ENCODE measurements at places on chromosomes 2 and 18. TPM values are rescaled to one million over a fixed set of nuclear protein-coding genes. Genes with fewer than 3 reads are reported as not detected.
A peak's percentile ranks its signal among the peaks of the same experiment; 100 is the strongest.

- no peak for DNase-seq
These were observed 208.4 kb upstream of the COL3A1 start for GRCh38 chr2:188765522-188766470.

Gene RMDN2
- 10.4 TPM for total RNA-seq

DNA sequence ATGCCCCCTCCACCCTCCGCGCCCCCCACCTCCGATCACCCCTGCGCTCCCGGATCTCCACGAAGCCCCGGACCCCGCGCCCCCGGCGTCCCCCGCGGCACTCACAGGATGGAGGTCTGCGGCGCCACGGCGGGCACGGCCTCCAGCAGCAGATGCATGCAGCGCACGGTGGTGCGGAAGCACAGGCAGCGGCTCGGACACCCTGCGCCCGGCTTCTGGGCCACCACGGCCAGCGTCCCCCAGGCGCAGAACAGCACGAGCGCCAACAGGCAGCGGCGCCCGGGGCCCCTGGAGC lies 217 bp downstream of the PXDN start:
- no peak for DNase-seq

Gene SCN2A
- total RNA-seq = 0.99 TPM

GRCh38 chr2:202790676-202791075 lies 80.9 kb downstream of the ICA1L start:
- DNase-seq = no peak

Gene SALL3
- total RNA-seq = not detected

GRCh38 chr2:231467016-231467545 lies 2.8 kb upstream of the NCL start:
- no peak for DNase-seq

- no peak for DNase-seq
These were observed 43.6 kb downstream of the SCN9A start for GRCh38 chr2:166332106-166332505.

- no peak for DNase-seq
These were observed 109.8 kb downstream of the EN1 start for GRCh38 chr2:118737684-118738083.

Gene OTX1
- not detected for total RNA-seq

DNA sequence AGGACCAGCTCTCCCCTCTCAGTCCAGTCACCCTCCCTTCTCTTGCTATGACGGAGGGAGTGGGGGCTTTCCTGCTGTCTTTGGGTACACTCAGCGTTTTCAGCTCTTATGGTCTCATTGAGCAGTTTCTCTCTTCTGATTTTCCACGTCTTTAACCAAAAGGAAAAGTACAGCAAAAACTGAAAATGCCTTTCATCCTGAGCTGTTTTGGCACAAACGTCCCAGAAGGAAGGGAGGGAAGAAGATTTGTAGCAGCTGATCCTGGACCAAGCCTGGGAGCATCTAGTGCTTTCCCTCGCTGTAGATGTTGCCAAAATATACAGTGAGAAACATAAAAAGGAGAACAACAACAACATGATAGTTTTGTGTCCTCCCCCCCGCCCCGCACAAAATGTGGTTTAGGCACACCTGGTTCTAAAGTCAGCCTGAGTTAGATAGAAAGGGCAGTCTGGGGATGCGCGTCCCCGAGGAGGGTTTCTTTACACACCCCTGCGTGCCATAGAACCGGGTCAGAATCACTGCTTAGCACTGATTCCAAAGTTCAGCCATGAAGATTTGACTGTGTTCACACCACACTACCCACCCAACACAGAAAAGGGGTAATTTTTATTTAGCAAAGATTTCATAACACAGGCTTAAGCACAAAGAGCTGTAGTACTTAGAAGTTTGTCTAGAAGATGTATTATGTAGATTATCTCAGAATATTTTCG lies 53.4 kb downstream of the SLC40A1 start:
- DNase-seq = no peak

- DNase-seq = peak; percentile 54
These were observed 34.1 kb upstream of the GNAL start for GRCh38 chr18:11654736-11655605.

- no peak for DNase-seq
These were observed 171.2 kb downstream of the NBAS start for GRCh38 chr2:15389895-15390294.

- no peak for DNase-seq
These were observed 373.4 kb downstream of the METTL4 start for GRCh38 chr18:2197946-2198345.

- no peak for DNase-seq
These were observed 38.6 kb downstream of the LAMA3 start for GRCh38 chr18:23727707-23728493.

DNA sequence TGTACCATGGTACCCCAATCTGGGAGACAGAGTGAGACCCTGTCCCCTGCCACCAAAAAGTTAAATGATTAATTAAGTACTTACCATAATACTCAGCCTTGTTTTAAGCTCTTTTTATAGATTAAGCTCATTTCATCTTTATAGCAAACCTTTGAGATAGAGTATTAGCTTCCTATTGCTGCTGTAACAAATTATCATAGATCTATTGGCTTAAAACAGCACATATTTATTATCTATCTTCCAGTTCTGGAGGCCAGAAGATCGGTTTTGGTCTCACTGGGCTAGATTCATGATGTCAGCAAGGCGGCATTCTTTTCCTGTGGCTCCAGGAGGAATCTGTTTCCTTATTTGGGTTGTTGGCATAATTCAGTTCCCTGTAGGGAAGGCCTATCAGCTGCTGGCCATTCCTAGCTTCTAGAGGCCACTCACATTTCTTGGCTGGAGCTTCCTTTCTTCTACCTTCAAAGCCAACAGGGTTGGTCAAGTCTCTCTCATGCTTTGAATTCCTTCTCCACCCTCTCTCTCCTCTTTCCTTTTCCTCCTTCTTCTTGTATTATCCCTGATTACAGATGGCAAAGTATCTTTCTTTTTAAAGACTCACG lies 13.7 kb upstream of the GREB1 start:
- DNase-seq = no peak

Gene ZRANB3
- total RNA-seq = 3.4 TPM

DNA sequence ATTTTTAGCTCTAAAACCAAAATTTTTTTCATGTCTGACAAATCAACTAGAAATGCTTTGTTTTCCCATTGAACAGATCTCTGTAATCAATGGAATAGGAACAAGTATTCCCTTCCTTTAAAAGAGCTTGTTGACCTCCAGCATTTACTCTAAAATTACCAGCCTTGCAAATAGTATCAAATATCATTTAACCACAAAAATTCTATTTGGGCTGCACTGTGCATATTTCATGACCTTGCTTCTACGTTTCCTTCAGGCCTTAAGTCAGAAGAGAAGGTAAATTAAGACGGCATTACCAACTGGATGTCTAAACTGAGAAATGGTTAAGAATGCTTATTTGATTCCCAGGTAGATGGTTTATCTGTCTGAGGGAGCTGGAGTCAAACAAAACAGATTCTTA lies 33.3 kb upstream of the NRXN1 start:
- no peak for DNase-seq

DNA sequence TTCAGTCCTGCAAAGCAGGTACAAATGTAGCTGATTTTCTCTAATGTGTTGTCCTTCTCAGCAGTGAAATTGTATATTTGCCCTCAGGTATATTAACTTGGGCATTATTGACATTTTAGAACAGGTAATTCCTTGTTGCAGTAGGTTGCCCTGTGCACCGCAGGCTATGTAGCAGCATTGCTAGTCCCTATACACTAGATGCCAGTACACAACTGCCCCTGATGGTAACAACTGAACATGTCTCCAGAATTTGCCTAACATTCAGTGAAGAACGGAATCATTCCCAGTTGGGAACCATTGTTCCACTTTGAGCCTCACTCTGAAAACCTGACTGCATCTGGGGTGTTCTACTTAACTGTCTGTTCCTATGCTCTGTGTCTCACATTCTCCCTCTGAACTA lies 23.1 kb upstream of the TFPI start:
- no peak for DNase-seq

GRCh38 chr18:79746730-79747129 lies 51.0 kb upstream of the KCNG2 start:
- no peak for DNase-seq

Gene COX5B
- total RNA-seq = 336 TPM

Gene DSG4
- total RNA-seq = not detected

Gene DYSF
- 10.9 TPM for total RNA-seq

Gene UXS1
- total RNA-seq = 33.6 TPM

GRCh38 chr18:59912007-59912550 lies 12.3 kb downstream of the PMAIP1 start:
- DNase-seq = no peak

Gene INHBB
- 3.6 TPM for total RNA-seq

GRCh38 chr18:43606795-43607194 lies 329.5 kb upstream of the SYT4 start:
- DNase-seq = no peak

- DNase-seq = no peak
These were observed 466.0 kb downstream of the NYAP2 start for GRCh38 chr2:225865468-225865867.

- no peak for DNase-seq
These were observed 21.9 kb downstream of the NEMP2 start for GRCh38 chr2:190512539-190513095.

Gene C2orf80
- not detected for total RNA-seq

Gene PLEKHH2
- 10.4 TPM for total RNA-seq

Gene CYP1B1
- 22.4 TPM for total RNA-seq

DNA sequence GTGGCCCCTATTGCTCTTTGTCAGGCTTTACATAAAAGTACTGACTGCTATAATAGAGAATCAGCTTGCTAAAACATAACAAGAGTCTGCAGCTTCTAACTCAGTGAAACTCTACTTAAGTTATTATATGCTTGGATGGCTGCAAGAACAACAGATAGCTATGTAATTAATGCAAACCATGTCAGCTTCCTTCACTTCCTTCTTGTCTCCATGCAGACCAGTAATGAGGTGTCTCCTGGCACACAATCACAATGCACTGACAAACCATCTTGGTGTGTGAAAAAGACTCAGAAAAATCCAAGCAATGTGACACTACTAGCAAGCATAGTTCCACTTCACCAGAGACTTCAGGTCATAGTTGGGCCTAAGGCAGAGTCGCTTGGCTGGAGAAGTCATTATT lies 2068.9 kb upstream of the PIK3C3 start:
- no peak for DNase-seq

DNA sequence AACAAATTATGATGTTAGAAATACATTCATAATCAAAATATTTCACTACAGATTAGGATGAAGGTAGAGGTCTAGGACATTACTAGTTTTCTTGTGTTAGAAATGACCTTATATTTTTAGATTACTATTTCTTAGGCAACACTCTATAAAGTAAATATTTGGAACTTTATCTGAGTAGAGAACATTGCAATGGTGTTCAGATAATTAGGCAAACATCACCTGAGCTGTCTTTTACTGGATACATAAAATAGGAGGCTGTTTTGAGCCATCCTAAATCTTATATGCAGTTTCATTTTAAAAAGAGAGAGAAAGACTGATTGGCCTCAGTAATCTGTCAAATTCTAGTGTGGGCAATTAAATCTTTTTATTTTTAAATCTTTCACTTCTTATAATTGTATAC lies 304.6 kb downstream of the ARHGAP15 start:
- DNase-seq = no peak

DNA sequence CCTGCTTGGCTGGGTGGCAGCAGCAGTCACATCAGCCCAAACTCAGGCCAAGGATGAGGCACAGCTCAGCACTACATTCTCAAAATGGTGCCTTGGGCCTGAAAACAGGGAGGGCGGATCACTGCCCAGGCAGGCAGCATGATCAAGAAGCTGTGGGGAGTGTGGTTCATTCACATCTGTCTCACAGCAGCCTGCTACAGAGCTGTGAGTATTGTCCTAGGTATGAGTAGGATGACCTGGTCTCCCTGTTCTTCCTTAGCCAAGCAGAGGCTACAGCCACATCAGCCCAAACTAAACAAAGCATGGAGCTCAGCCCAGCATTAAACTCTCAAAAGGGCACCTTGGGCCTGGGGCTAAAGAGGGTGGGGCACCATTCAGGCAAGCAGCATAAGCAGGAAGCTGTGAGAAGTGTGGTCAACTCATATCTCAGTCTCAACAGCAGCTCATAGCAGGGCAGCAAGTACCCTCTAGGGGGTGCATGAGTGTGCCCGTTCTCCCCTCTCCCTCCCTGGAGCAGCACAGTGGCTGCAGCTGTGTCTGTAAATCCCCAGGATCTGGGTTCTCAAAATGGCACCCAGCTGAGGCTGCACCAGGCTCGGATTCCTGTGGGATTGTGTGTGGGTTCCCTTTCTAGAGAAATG lies 139.6 kb downstream of the TRABD2A start:
- no peak for DNase-seq

GRCh38 chr2:95578539-95578938 lies 13.3 kb upstream of the TRIM43 start:
- DNase-seq = no peak

DNA sequence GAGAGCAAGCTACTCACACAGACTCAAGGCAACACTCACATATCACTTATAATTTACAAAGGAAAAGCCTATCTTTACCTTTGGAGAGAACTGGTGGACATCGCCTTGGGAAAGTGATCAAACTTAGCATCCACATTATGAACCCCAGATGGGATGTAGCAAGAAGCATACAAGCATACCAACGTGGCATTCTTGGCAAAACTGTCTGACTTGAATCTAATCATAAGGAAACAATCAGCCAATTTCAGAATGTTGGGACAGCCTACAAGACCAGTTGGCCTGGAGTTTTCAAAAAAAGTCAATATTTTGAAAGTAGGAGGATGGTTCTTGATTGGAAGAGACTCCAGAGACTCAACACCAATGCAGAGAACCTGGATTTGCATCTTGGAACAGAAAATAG lies 79.1 kb upstream of the PMAIP1 start:
- no peak for DNase-seq

- DNase-seq = no peak
These were observed 3.7 kb upstream of the PCBP1 start for GRCh38 chr2:70083344-70084156.

Gene TM4SF20
- not detected for total RNA-seq
